ENCODE measurements at places on chromosomes 6 and 20.

DNA sequence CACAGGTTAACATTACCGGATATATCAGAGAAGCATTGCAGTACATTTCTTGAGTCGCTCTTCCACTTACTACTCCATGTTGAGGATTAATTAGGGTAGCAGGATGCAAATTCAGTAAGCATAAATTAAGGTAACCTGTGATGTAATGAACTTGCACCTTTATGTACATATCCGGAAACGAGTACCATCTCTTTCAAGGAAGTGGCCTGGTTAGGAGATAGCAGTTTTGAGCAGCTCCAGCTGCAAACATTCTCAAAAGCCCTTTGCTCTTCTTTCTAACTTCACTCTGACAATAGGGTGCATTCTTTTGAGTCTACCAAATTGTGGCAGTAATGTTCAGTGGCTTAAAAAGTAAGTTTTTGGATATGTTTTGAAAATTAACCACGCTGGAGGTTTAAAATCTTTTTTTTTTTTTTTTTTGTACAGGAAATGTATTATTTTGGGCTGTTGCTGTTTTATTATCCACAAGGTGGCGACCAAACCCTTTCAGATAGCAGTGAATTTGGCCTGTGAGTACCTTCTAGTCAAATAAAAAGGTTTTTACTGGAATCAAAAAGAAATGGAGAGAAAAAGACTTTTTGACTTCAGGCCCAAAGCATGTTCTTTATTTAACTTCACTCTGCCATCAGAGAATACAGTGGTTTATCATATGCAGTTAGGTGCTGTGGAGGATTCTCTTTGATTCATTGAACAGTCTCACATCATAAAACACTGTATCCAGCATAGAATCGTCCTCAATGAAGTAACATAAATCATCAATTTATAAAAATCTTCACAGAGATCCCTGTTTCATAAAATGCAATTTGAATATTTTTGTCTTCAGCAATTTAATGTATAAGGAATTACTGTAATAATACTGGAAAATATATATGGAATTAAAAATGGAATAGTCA lies 8.9 kb downstream of the FAM217B start:
- peak; percentile 29 for DNase-seq

GRCh38 chr20:64161356-64162238 lies 2.7 kb upstream of the MYT1 start:
- no peak for DNase-seq

DNA sequence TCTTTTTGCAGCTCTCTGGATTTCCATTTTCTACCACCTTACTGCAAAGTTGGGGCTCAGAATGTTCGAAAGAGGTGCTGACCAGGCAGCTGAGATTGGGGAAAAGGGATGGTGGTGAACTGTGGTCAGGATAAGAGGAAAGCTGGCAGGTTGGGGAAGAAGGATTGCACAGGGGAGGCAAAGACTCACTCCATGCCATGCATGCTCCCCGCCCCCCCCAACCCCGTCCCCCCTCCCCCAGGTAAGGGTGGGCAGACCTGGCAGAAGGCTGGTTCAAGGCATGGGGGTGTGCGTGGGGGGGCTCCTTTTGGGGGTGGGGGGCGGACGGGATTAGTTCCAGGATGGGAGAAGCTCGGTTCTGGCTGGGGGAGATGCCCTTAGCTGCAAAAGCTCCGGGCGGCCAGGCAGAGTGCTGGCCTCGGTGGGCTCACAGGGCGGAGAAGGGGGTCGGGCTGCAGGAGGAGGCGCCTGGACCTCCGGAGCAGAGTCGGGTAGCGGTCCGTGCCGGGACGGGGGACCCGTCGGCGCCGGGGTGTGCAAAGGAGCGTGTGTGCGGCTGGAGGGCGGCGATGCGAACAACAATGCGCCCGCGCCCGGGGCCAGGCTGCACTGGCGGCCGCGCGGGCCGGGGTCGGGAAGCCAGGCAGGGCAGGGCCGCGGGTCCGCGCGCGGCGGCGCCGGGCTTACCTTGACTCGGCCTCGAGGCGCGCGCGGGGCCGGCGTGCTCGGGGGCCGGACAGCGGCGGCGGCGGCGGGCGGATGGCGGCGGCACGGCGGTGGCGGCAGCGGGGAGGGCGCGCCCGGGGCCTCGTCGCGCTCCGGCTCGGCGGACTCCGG lies 880 bp downstream of the ADNP start:
- no peak for DNase-seq

GRCh38 chr6:82841309-82841708 lies 224.3 kb downstream of the UBE3D start:
- no peak for DNase-seq

DNA sequence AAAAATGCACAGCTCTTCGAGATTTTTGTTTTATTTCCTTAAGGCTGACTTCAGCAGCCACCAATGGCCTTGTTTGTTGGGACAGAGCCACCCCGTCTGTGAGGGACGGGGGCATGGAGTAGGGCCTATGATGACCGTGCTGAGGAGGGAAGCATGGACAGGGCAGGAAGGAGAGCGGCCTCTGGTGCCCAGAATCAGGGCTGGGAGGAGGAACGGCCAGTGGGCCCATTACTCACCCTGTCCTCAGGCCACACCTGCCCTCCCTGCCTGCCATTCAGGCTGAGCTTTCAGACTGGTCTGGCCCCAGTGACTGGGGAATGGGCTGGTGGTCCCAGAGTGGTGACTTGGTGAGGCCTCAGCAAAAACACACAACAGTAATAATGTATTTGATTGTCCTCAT lies 104.4 kb downstream of the SMOC2 start:
- no peak for DNase-seq

- no peak for DNase-seq
Measured at GRCh38 chr6:145886228-145886956, 71.8 kb upstream of the FBXO30 start.

DNA sequence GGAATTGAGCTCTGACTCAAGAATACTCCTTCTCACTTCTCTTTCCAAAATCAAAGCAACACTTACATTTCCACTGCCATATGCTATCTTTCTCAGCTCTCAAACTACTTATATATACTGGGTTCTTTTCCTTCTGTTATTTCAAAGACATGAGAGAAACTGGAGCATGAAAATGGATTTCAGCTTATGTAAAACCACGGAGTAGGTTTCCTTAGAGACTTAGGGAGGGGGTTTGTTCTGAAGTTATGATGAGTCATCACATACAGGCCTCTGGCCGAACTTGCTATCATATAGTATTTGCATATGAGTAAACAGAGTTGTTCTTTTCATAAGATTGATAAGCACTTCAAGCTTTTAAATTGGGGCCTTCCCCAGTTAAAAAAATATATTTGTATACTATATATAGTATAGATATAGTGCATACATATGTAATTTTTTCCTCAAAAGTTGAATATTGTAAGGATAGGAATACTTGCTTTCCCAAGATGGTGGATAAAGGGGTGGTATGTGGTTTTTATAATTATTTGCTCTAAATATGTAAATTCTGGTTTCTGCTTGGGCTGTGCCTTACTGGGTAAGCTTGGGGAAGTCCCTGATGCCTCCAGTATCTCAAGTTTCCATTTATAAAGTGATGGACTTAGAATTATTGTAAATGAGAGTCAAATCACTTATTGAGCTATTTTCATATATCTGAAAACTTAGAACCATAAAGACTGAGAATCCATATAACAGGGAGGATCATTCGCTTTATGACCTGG lies 273.9 kb downstream of the RFPL4B start:
- no peak for DNase-seq

GRCh38 chr20:11246251-11246775 lies 572.5 kb upstream of the JAG1 start:
- peak; percentile 85 for DNase-seq

GRCh38 chr6:43221046-43221972 lies 8.0 kb downstream of the DNPH1 start:
- no peak for DNase-seq

- DNase-seq = no peak
Measured at GRCh38 chr6:166308033-166308768, at the start of gene PRR18. Gene PRR18 (minus strand): TSS chr6:166308392. CDS start chr6:166308142, 250 bp downstream.

DNA sequence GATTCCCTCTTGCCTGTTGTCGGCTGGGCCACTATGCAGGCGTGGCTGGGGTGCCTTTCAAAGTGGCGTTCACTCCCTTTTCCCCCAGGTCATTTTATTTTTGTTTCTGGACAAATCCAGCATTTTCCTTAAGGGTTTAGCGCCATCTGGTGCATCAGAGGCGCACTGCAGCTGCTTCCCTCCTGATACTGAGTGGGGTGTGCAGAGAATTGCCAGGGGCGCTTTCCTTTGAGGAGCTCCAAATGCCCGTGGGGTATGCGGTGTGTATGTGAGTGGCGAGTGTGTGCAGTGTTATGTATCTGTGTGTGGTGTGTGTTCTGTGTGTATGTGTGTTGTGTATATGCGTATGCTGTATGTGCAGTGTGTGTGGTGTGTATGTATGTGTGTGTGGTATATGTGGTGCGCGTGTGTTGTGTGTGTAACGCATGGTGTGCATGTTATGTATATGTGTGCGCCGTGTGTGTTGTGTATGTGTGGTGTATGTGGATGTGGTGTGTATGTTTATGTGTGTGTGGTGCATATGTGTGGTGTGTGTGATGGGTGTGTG lies 100.1 kb upstream of the AGPAT4 start:
- DNase-seq = peak; percentile 25

- DNase-seq = no peak
Measured at GRCh38 chr20:50821994-50822393, 27.1 kb downstream of the BCAS4 start.

GRCh38 chr20:58017231-58017969 lies 211.1 kb downstream of the ANKRD60 start:
- DNase-seq = no peak

DNA sequence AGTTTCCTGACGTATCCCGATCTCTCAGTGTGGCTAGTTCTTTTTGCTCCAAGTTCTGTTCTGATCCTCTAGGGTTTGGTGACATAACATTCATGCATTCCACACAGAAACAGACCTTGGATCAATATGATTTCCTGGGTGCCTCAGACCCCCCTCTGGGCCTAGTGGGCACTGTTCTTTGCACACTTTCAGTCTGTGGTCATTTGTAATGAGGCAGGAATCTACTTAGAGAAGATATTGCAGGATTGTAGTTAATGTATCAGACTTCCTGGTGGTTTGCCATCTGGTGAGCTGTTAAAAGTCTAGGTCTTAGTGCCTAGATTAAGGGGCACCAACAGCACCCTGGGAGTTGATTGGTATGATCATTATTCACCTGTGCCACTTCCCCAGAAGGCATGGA lies 7.5 kb downstream of the BEND6 start:
- DNase-seq = no peak

GRCh38 chr6:56368491-56368890 lies 121.1 kb upstream of the COL21A1 start:
- no peak for DNase-seq

DNA sequence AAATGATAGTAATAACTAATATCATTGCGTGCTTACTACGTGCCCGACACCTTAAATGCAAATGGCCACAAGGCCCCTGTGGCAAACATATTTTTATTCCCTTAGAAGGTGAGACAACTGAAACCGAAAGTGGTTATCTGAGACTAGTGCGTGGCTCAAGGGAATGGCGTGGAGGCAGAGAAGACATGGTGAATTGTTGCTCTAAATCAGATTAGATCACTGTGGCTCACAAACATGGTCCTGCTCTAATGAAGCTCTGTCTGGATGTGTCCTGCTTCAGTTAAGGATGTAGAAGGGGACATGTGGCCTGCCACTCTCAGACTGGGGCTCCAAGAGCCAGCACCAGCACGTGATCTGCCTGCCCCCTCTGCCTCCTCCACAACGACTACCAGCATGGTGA lies 124.2 kb upstream of the GMDS start:
- no peak for DNase-seq

DNA sequence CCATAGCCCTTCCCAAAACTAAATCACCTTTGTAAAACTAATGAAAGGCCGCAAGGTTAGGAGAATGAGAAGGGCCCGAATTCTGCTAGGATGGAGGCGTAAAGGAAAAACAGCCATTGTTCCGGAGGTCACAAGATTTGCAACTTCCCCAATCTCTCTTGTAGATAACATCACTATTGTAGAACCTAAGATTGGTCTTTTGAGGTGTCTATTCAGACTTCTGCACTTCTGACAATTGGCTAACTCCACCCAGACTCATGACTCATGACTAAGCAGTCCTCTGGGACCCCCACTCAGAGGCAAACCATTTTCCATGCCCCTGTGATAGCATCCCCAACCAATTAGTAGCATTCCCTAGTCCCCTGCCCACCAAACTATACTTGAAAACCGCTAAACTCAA lies 210.5 kb upstream of the SHLD1 start:
- DNase-seq = no peak
